ENCODE measurements at places on chromosomes 4 and X. TPM values are rescaled to one million over a fixed set of nuclear protein-coding genes. Genes with fewer than 3 reads are reported as not detected.

ZFP42 gene
- total RNA-seq = 0.40 TPM

ANK2 gene
- total RNA-seq = 13.1 TPM

P2RY4 gene
- total RNA-seq = 1.1 TPM

LEF1 gene
- total RNA-seq = 3.6 TPM

CT55 gene
- not detected for total RNA-seq

- H3K36me3 ChIP-seq = no peaks in the 10 kb centered on the region
- no peaks in the 10 kb centered on the region for H3K27me3 ChIP-seq
- no peak overlapping the region for H3K4me3 ChIP-seq
- no peaks in the 10 kb centered on the region for H3K4me1 ChIP-seq
- DNase-seq = no peak
These were observed 600.6 kb downstream of the ANKRD50 start for GRCh38 chr4:124111922-124112321.

GRCh38 chrX:15751155-15751819 lies 13.2 kb downstream of the CA5B start:
- H3K36me3 ChIP-seq = no peaks in the 10 kb centered on the region
- H3K4me1 ChIP-seq = peaks cover 33% of the 10 kb centered on the region
- H3K27me3 ChIP-seq = no peaks in the 10 kb centered on the region
- no peak for DNase-seq

DNA sequence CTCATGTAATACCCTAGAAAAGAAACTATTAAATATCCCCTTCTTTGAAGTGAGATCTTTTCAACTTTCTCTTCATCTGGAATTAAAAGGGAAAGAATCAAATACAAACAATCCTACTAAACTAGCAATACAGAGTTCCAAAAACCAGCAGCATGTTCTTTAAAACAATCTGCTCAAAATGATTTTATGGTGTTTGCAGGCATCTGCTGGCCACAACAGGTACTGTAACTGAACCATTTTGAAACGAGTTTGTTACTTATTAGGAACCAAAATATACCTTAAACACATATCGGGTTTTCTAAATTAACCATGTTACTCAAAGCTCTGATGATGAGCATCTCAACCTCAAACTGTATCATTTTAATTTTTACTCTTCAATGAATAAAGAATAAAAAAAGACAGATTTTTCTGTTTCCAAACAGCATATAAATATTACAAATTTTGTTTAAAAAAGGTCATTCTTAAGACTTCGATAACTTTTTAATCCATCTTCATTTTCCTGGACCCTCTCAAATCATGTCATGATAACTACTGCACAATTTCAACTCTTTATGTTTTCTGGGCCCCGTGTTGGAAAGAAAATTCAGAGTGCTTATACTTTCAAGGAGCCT lies 56.5 kb downstream of the ARAP2 start:
- H3K27me3 ChIP-seq = no peaks in the 10 kb centered on the region
- H3K27ac ChIP-seq = no peak overlapping the region
- H3K4me1 ChIP-seq = no peaks in the 10 kb centered on the region
- peaks cover 2% of the 10 kb centered on the region for H3K36me3 ChIP-seq
- DNase-seq = no peak
- no peak overlapping the region for H3K4me3 ChIP-seq

Data from upper lobe of left lung (tissue), 6 donors.